AG08395 (cell line): ENCODE measurements at places on chromosomes 1 and 21.

GRCh38 chr1:115301438-115302020, 36.5 kb downstream of the NGF start:
- DNase-seq: no peak

DNA sequence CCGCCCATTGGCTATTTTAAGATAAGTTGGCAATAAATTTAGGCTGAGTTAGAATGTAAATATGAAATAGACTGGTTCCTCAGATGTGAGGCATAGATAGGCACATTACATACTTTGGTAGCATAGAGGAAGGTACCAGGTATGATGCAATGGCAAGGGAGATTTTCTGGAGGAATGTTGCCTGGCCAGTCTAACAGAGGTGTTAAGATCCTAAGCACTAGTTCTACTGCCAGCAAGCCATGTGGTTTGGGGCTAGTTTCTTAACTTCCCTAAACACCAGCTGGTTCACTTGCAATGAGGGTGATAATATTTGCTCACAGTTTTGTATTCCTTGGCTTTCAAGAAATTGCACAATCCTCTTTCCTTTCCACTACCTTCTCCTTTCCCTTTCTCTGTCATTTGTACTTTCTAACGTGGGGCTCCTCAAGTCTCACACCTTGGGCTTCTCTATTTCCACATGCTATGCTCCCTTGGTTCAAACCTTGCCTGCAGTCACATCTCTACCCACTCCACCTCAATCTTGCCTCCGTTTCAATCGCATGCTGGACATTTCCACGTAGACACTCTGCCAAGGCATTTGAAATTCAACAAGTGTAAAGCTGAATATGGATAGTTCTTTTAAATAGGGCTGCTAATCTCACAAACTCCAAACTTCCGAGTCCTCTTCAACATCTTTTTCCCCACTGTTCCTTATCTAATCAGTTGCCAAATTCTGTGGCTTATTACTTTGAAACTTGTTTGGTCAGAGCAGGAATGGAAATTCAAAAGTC, 4.7 kb upstream of the CD55 start:
- no peak for DNase-seq

DNA sequence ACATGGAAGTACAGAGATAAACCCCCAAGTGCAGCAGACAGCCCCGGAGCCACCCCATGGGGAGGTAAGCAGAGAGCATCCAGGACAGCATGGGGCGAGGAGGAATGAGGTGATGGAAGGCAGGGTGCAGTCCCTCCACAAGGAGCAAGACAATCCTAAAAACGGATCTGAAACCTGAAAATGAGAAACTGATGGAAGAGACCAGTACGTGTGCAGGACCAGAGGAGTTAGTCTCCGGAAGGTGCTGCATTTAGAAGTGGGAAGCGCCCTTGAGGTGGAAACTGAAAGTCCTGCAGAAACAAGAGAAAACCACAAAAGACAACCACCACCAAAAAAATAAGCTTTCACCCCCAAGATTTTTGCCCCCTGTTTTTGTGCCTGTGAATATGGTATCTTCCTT, 17.4 kb upstream of the DDOST start:
- no peak for DNase-seq

GRCh38 chr1:93665015-93665414, 16.6 kb downstream of the BCAR3 start:
- DNase-seq: no peak

DNA sequence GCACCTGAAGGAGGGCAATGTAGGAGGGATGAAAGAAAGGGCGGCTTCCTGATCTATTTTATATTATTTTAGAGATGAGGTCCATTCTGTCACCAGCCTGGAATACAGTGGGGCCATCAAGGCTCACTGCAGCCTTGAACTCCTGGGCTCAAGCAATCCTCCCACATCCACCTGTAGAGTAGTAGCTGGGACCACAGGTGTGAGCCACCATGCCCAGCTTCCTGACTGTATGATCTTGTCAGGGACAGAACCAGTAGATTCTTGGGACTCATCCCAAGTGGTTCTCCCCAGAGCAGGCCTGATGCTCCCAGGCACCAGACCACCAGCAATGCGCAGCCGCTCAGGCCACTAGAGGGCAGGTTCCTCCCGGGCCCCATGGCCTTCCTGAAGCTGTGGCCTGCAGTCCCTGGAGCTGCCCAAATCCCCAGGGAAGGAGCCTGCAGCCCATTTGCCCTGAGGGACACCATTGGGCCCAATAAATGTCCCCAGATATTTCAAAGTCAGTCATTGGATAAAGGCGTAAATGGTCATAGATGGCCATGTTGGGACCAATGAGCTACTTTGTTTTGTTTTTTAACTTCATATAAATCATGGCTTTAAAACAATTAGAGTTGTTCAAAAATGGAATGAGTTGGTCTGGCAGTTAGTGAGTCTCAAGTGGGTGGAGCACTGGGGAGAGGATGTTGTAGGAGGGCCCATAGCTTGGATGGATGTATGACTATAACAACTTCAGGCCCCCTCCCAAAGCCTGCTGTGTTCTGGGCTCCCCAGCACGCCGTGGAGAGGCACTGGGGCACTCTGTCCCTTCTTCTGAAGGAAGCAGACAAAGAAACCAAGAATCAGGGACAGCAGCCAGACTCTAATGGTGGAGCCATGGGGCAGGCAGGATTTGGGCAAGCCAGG, 44.7 kb upstream of the GOLT1A start:
- DNase-seq: peak; percentile 76

DNA sequence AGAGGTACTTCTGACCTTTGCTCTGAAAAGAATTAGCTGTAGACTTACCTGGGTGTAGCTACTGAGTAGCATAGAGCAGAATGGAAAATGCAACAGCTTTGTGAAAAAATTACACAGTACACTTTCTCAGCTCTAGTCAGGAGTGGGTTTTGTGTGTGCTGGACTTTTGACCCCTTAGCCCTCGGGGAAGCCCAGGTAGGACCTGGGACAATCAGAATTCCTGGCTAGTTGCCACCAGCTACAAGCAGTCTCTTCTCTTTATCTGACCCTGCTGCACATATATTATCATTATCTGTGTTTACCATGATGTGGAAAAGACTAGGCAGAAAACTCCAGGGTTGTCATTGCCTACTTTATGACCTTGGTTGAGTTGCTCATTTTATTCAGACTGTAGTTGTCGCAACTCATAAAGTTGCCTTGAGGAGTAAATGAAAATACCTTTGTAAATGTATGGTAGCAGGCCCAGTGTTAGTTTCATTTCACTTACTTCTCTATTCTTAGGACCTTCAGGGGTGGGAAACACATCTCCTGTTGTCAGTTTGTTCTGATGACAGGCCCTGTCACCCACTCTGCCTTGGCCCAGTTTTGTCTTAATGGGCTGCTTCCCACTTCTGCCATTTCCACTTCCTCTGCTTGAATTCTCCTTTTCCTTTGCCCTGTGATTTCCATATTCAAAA, 5.4 kb downstream of the NEK7 start:
- DNase-seq: no peak

GRCh38 chr1:242146652-242147051, 147.8 kb upstream of the MAP1LC3C start:
- peak; percentile 5 for DNase-seq

DNA sequence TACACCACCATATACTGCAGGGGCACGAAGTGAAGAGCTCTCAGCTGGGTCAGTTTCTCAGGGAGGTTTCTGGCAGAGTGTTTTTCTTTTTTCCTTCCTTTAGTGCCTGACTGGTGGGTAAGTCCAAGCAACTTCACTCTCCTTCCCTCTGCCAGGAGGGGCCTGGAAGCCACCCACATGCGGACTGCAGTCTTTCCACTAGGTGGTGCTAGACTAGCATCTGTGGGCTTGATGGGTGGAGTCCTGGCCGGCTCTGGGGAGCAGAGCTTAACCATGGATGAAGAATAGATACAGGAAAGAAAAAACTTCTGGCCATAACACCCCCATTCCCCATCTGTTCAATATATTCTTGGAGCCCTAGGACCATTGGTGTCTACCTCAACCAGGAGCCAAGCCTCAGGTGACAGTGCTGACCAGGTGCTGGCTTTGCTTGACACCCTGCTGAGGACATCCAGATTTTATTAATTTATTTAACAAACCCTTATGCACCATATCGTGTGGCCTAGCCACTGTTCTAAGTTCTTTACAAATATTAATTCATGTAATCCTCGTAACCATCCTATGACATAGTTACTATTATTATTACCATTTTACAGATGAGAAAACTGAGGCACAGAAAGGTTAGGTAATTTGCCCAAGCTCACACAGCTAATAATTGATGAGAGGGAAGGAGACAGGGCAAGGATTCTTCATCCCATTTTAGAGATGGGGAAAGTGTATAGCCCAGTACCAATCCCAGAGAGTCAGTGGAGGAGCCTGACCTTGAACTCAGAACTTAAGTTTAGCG, 126.7 kb upstream of the CSF3R start:
- peak; percentile 47 for DNase-seq

DNA sequence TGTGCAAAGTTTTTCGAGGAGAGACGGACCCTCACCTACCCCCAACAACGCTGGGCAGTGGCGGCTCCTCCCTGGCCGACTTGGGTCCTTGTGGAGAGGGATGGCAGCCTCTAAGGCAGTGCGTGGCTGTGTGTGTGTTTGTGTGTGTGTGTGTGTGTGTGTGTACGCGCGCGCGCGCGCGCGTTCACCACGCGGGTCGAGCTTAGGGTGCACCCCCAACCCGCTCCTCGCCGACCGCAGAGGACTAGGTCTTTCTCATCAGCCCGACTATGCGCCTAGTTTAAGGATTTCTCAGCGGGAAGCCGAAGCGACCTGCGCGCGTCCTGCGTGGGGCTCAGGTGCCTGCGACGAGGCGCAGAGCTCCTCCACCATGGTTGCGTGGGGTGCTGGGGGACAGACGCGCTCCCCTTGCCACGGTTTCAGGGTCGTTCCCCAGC, 940 bp downstream of the SOX13 start:
- DNase-seq: no peak

DNA sequence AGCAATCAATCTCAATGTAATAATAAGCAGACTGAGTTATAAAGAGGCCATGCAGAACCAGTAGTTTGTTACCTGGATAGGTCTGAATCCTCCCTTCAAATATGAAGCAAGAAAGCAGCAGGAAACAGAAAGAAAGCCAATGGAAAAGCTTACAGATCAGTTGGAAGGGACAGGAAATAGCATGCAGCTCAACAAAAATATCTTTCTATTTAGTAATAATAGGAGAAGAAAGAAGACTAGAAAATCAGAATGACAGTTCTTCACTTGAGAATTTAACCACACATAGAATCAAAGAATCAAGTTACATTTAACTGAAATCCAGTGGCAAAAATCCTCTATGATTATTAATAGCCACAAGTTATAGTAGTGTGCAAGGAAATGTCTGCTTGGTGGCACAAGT, 194.4 kb downstream of the EIF4G3 start:
- DNase-seq: peak; percentile 21

DNA sequence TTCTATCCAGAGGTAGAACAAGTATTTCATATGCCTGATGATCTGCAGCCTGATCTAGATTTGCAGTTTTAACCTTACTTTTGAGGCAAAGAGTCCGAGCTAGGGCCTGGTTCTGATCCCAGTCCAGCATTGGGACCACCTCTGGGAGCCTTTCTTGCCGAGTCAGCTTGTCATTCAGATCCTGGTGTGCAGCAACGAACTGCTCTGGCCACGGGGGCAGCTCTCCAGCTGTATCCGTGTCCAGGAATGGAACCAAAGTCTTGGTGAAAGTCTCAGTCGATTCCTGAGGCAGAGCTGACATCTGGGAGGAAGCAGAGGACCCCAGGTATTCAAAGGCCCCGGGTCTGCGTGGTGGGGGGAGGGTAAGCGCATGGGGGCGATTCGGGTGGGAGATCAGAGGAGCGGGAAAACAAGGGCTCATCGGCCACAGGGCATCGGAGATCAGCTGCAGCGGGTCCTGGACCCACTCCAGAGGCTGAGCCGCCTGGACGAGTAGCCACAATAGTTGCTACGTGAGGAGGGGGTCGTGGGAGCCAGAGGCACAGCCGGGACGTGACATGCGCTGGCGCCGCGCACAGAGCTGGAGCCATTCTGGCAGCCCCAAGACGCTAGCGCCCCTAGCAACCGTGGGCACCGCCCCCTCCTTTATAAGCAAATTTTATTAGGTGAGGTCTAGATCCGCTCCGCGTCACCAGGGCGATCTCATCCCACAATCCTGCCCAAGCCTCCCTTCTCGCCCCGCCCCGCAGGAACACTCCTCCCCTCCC, 32.4 kb upstream of the BSDC1 start:
- DNase-seq: no peak

- no peak for DNase-seq
Observed at GRCh38 chr1:85846706-85847105, 138.5 kb upstream of the ZNHIT6 start.

GRCh38 chr1:37776946-37777516, 12.1 kb upstream of the EPHA10 start:
- DNase-seq: no peak

GRCh38 chr1:25561421-25562100, 18.2 kb downstream of the LDLRAP1 start:
- no peak for DNase-seq

- DNase-seq: peak; percentile 46
Observed at GRCh38 chr1:156458181-156458503, 42.4 kb downstream of the MEF2D start.

GRCh38 chr1:153251562-153251961, 7.9 kb upstream of the LORICRIN start:
- DNase-seq: no peak

- DNase-seq: no peak
Observed at GRCh38 chr1:160159846-160160245, 8.4 kb downstream of the ATP1A4 start.

DNA sequence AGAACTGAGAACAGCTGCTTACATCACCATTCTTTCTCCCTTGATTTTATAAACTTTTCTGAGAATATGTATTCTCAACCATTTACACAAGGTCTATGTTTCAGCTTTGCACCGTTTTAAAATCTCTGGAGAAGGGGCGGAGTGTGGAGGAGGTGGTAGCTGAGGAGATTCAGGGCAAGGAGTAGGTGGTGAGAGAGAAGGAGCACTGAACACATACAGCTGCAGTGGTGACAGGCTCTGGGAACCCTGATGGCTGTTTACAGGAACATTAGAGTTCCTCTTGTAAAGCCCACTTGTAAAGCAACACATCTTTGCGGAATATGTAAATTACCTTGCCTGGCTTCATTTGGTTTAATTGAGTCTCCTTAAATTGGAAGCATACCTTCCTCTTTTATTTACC, 89.7 kb downstream of the SMYD2 start:
- no peak for DNase-seq

DNA sequence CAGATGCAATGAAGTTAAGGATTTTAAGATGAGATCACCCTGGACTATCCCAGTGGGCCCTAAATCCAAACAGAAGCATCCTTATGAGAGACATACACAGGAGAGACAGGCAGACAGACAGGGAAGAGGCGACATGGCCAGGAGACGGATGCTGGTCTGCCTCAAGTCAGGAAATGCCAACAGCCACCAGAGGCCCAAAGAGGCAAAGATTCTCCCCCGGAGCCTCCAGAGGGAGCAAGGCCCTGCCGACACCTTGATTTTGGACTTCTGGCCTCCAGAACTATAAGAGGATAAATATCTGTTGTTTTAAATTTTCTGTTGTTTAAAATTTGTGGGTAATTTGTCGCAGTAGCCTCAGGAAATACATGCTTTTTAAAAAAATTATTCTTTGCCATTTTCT, 116.4 kb downstream of the GLIS1 start:
- DNase-seq: no peak

GRCh38 chr1:68558321-68559026, 61.6 kb upstream of the DEPDC1 start:
- DNase-seq: no peak

GRCh38 chr21:25188677-25189079, 418.6 kb downstream of the MRPL39 start:
- DNase-seq: no peak

- no peak for DNase-seq
Observed at GRCh38 chr1:17392199-17392740, 20.3 kb downstream of the PADI6 start.

- DNase-seq: no peak
Observed at GRCh38 chr1:152983743-152984142, at the start of gene SPRR1A. Gene SPRR1A, plus strand, starts transcription at chr1:152984081. Its CDS starts 1,150 bp downstream, at chr1:152985231.

- DNase-seq: no peak
Observed at GRCh38 chr1:202150187-202150586, 5.7 kb upstream of the ARL8A start.
